Fibroblast of villous mesenchyme (primary cell): ENCODE measurements at places on chromosomes 5 and 9. TPM values are rescaled to one million over a fixed set of nuclear protein-coding genes. Genes with fewer than 3 reads are reported as not detected.
A peak's percentile ranks its signal among the peaks of the same experiment; 100 is the strongest.

GRCh38 chr5:92552206-92553160, 1028.5 kb downstream of the NR2F1-AS1 start:
- peak; percentile 99 for DNase-seq

GRCh38 chr5:91121347-91121993, 261.6 kb downstream of the ARRDC3 start:
- peak; percentile 57 for DNase-seq

- DNase-seq: no peak
These were observed 116.6 kb downstream of the FAM170A start for GRCh38 chr5:119745976-119746375.

PIP5K1B gene
- under 0.01 TPM in 2 replicates for total RNA-seq

IL33 gene
- total RNA-seq: 1.3 and 7.3 TPM in 2 replicates
